ENCODE measurements at places on chromosomes 11 and 22. TPM values are rescaled to one million over a fixed set of nuclear protein-coding genes. Genes with fewer than 3 reads are reported as not detected.
A peak's percentile ranks its signal among the peaks of the same experiment; 100 is the strongest.

DNA sequence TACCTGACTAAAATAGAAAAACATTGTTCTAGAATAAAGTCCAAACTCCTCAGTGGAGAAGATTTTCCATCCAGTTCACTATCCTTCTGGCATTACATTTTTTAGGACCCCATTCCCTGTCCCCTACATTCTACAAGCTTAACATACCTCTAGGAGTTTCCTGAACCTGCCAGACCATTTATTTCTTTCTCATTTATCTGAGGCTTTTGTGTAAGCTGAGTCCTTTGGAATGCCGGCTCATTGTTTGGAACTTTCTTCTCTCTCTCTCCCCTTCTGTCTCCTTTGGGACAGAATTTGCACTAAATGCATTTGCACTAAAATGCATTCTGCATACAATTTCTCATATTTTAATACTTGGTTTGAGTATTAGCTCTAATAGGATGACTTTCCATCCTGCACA lies 393.0 kb upstream of the ANO3 start:
- no peak for DNase-seq
- H3K27ac ChIP-seq = no peak overlapping the region
- no peaks in the 10 kb centered on the region for H3K36me3 ChIP-seq
- H3K4me3 ChIP-seq = no peak overlapping the region

DNA sequence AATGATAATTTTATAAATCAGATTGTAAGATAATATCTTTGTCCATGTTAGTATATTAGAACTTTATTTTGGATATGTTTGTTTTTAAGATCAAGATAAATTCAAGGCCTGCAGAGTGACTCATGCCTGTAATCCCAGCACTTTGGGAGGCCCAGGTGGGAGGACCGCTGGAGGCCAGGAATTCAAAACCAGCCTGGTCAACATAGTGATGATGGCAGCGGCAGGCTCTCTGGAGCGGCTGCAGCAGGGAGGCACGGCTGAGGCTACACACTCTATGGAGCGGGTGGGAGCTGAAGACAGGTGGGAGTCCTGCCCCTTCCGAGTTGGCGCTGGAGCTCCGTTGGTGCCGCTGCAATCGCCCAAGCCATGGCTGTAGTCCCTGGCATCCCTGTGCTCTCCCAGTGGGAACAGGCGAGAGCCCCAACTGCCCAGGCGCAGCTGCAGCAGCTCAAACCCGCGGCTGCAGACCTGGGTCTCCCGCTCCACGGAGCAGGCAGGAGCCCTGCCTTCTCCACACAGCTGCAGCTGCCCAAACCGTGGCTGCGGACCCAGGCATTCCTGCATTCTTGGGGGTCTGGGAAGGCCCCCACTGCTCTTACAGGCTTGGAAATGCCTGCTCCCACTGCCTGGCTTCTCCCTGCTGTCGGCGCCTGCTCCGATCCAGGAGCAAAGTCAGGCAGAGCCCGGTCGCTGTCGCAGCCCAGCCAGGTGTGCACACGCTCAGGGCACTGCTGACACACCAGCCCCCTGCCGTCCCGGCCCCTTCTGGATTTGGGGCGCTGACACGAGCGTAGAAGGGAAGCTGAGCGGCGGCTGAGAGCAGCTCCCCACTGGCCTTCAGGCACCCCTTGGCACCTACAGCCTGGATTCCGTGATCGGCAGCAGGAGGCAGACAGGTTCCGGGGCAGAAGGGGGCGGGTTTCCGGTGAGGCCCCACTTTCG lies 16.7 kb downstream of the C11orf54 start:
- H3K36me3 ChIP-seq = no peaks in the 10 kb centered on the region
- DNase-seq = no peak
- H3K27me3 ChIP-seq = no peaks in the 10 kb centered on the region
- H3K27ac ChIP-seq = no peak overlapping the region
- H3K4me1 ChIP-seq = no peaks in the 10 kb centered on the region

DNA sequence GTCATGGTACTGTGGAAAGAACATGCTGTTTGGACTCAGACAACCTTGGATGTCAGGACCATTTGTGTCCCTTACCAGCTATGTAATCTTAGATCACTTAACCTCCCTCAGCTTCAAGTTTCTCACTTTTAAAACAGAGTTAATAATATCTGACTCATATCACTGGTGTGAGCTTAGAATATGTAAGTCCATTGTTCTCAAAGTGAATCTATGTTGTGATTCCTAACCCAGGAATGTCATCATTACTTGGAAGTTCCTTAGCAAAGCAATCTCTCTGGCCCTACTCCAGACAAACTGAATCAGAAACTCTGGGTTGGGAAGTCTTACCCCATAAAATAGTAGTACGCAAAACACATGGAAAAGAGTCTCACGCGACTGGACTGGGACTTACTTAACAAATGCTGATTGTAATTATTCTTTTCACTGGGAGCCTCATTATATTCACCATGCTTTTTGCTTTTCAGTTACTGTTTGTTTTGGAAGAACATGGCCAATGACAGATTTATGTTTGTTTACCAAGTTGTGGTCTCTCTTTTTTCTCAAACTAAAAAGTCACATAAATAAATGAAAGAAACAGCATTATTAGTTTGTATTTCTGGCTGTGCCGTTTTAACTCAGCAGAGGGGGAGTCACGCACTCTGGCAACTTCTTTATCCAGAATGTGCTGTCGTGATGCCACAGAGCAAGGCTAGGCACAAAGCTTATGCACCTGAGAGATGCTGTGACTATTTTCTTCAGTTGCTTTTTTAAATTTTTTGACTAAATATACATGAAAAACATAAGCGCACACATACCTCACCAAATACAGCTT lies 217.7 kb upstream of the CTSC start:
- H3K27me3 ChIP-seq = no peaks in the 10 kb centered on the region
- H3K27ac ChIP-seq = no peak overlapping the region
- no peak overlapping the region for H3K4me3 ChIP-seq
- peaks cover 3% of the 10 kb centered on the region for H3K4me1 ChIP-seq
- no peaks in the 10 kb centered on the region for H3K36me3 ChIP-seq

- no peak for DNase-seq
- no peaks in the 10 kb centered on the region for H3K4me1 ChIP-seq
- no peaks in the 10 kb centered on the region for H3K36me3 ChIP-seq
- H3K27ac ChIP-seq = no peak overlapping the region
Observed at GRCh38 chr11:93840981-93841380, 9.4 kb downstream of the VSTM5 start.

GRCh38 chr11:75173336-75173735 lies 22.4 kb downstream of the SLCO2B1 start:
- H3K27ac ChIP-seq = no peak overlapping the region
- DNase-seq = no peak
- no peaks in the 10 kb centered on the region for H3K36me3 ChIP-seq

- H3K4me3 ChIP-seq = peak overlapping the region; percentile 5
- no peaks in the 10 kb centered on the region for H3K36me3 ChIP-seq
- no peak overlapping the region for H3K27ac ChIP-seq
Observed at GRCh38 chr11:132943357-132943705, 589.0 kb downstream of the OPCML start.

- peaks cover 8% of the 10 kb centered on the region for H3K4me1 ChIP-seq
- H3K4me3 ChIP-seq = no peak overlapping the region
- H3K36me3 ChIP-seq = no peaks in the 10 kb centered on the region
- H3K27me3 ChIP-seq = no peaks in the 10 kb centered on the region
Observed at GRCh38 chr22:44999231-44999630, 10.6 kb downstream of the PHF21B start.

DNA sequence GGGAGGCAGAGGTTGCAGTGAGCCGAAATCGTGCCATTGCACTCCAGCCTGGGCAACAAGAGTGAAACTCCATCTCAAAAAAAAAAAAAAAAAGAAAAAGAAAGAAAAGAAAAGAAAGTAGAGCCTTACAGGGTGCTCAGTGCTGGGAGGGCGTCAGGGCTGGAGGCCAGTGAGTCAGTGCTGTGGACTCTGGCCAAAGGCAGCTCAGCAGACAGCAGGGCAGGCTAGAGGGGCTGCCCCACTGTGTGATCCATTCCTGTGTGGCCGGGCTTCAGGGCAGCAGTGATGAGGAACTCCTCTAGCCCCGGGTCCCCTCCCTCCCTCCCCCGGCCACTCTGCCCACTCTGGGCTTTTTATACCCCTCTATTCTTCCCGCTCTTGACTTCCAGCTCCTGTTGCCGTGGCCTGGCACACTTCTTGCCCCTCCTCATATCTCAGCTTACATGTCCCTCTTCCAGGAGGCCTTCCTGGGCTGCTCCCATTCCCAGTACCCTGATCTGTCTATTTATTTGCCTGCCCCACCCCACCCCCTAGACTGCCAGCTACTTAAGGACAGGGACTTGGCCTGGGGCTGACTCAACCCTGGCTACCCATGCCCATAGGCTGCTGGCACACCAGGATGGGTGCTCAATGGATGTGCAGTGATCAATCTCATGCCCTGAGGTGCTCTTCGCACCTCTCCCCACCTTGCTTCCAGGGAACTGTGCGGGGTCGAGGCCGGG lies 10.1 kb downstream of the SYT12 start:
- H3K27me3 ChIP-seq = no peaks in the 10 kb centered on the region
- DNase-seq = no peak
- H3K36me3 ChIP-seq = no peaks in the 10 kb centered on the region
- H3K4me3 ChIP-seq = no peak overlapping the region
- no peak overlapping the region for H3K27ac ChIP-seq

- no peaks in the 10 kb centered on the region for H3K36me3 ChIP-seq
- no peak overlapping the region for H3K27ac ChIP-seq
- DNase-seq = no peak
- no peaks in the 10 kb centered on the region for H3K4me1 ChIP-seq
Observed at GRCh38 chr11:71364176-71364671, 84.0 kb downstream of the DHCR7 start.

GRCh38 chr11:67375320-67376055 lies 2.1 kb upstream of the CLCF1 start:
- no peak for DNase-seq
- H3K27me3 ChIP-seq = no peaks in the 10 kb centered on the region
- H3K4me3 ChIP-seq = no peak overlapping the region

GRCh38 chr11:48033918-48034341 lies 53.6 kb downstream of the PTPRJ start:
- no peak overlapping the region for H3K4me3 ChIP-seq
- no peaks in the 10 kb centered on the region for H3K27me3 ChIP-seq
- no peaks in the 10 kb centered on the region for H3K36me3 ChIP-seq

DNA sequence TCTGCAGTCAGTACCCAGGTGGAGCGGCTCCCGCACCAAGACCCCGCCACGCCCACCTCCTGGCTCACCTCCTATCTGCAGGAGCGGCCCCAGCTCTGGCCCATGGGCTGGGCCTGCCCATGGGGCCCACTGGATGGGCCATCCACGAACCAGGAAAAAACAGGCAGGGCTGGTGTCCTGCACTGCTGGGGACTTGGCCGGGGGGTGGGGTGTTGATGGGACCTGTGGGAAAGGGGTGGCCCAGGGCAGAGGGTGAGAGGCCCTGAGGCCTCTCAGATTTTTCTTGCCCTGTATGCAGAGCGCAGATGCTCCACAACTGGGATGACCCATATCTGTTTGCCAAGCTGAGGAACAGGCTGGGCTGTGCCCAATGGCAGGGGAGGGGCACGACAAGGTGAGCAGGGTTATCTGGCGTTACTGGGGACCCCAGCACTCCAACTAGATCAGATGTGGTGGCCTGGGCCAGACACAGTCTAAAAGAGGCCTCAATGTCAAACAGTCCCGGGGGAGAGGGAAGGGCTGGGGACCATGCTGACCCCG lies 2.7 kb upstream of the PIM3 start:
- no peak overlapping the region for H3K4me3 ChIP-seq
- H3K4me1 ChIP-seq = peaks cover 34% of the 10 kb centered on the region
- no peaks in the 10 kb centered on the region for H3K27me3 ChIP-seq
- no peak overlapping the region for H3K27ac ChIP-seq

- H3K27ac ChIP-seq = no peak overlapping the region
- H3K36me3 ChIP-seq = no peaks in the 10 kb centered on the region
- H3K4me1 ChIP-seq = no peaks in the 10 kb centered on the region
- peaks cover 2% of the 10 kb centered on the region for H3K27me3 ChIP-seq
- no peak overlapping the region for H3K4me3 ChIP-seq
Observed at GRCh38 chr11:131746201-131746600, 375.8 kb downstream of the NTM start.

The SORL1 gene
- 77.4 TPM for total RNA-seq

The KBTBD3 gene
- 3.8 TPM for total RNA-seq

The SCGB2A2 gene
- total RNA-seq = not detected

The CHEK2 gene
- total RNA-seq = 15.6 TPM
